ENCODE measurements at places on chromosomes 2 and 18.
A peak's percentile ranks its signal among the peaks of the same experiment; 100 is the strongest.

DNA sequence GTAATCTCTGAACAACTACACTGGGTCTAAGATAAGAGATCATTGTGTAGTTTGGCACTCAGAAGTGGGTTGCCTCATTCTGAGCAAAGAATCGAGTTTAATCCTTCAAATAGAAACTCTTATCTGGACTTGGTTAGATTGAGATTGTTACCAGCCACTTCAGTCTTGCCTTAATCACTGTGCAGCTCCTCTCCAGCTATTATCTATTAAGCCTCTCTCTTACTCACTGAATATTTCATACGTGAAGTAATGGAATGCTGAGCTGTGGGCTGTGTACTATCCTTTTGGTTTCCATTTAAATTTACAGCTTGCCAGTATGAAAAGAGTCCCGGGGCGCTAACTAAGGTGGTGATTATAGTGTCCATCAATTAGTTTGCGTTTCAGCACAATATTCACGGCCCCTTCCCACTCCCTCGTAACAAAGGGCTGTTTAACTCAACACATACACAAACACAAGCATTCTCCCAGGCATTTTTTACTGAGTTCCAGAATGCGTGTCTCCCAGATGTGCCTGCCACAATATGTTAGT is 65.7 kb upstream of the NCKAP5 start:
- no peak for DNase-seq

GRCh38 chr2:236618370-236618769 is 48.7 kb downstream of the ACKR3 start:
- DNase-seq, result no peak

GRCh38 chr2:122692400-122693083 is 937.1 kb downstream of the TSN start:
- DNase-seq, result no peak

DNA sequence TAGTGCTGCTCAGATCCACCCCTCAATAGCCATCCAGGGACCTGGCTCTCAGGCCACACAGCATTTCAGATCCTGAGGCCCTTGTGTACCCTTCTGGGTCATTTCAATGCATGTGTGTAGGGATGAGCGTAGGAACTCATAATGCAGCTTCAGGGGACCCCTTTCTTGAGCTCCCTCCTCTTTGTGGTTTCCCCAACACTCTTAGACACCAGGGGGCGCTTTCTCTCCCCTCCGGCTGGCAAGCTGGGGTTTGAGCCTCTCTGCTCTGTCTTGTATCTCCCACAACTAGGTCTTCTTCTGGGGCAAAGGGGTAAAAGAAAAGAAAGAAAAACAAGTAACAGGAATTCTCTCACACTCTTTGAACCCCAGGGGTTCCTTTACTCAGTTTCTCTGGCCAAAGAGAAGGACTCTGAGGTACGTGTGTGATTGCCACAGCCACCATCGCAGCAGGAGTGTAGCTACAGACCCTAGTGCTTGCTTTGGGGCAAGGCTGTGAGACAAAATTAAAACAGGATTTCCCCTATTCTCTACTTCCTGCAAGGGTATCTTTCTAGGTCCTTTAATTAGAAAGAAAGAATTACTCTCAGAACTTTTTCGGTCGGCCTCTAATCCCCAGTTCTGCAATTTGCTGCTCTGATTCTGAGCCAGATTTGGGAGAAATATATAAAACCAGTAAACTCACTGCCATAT is 38.0 kb downstream of the CABYR start:
- DNase-seq, result no peak

- DNase-seq, result no peak
Measured at GRCh38 chr18:38174594-38174993, 609.0 kb upstream of the CELF4 start.

DNA sequence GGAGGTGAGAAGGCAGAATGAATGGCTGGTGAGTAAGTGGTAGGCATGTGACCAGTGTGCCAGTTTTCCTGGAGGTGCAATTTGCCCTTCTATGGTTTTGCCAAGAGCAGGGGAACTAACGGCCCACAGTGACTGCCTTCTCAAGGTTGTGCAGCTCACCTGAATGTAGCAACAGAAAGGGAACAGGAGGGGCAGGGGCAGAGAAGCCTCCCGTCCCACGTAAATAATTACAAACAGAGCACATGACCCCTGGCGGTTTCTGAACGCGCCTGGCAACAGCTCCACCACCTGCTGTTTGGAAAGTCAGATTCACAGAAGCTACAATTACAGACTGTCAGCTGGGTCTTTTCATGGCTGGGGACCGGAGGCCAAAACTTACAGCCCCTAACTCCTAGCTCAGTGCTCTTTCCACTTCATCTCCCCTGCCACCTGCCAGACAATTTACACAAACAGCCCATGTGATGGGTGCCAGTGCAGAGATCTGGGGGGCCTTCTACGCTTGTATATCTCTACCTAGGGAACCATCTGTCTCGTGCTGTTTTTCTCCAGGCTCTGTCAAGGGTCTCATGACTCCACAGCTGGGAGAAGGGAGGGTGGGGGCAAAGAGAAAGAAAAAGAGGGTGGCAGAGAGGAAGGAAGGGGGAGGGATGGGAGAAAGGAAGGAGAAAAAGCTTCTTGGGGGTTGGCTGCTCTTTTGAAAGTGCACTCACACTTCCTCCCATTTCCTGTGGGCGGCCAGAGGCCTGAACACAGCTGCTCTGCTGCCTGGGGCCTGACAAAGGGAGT is 69.6 kb downstream of the POLR1A start:
- peak; percentile 51 for DNase-seq

DNA sequence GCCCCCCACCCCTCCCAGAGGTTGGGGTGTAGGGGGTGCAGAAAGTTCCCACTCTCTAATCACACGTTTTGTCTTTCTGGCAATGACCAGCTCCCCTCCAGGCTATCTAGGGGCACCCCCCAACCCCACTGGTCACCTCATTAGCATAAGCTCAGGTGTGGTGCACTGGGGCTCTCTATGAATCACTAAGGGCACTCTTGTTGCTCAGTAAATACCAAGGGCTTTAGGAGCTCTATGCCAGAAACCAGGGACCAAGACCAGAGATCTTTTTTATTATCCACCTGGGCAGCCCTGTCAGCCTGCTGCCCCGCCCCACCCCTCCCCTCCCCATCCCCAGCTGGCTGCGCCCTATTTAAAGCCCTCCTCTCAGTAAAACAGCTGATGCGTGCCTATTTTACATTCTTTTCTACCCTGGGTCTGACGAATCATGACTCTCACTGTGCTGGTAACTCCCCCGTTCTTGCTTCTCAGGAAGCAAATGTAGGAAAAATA is 24.3 kb downstream of the NCK2 start:
- no peak for DNase-seq

DNA sequence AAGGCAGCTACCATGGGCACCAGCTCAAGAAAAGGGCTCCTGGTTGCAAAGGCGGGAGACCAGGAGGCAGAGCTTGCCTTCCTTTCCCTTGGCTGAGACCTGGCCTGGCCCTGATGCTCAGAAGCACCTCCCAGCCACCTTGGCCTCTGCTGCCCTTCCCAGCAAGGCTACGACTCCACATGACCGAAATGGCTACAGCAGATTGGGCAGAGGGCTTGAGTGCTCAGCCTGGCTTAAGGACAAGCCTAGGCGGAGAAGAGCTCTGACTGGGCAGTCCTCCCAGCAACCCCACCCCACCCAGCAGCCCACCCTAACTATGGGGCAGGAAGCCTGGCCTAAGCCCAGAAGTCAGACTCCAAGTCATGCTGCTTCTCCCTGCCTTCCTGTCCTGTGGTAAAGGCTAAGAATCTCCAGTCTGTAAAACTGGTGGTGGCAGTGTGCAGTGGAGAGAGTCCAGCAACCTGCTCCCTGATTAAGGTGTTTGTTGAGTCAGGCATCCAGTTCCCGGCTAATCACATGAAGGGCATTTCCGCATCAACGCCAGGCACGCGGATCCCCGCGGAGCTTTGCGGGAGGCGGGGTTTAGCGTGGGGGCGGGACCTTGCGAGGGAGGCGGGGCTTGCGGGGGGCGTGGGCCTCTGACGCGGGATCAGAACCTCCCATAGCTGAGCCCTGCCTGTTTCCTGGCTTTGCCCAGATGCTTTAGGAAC is 256.0 kb downstream of the BCL11A start:
- DNase-seq, result no peak

DNA sequence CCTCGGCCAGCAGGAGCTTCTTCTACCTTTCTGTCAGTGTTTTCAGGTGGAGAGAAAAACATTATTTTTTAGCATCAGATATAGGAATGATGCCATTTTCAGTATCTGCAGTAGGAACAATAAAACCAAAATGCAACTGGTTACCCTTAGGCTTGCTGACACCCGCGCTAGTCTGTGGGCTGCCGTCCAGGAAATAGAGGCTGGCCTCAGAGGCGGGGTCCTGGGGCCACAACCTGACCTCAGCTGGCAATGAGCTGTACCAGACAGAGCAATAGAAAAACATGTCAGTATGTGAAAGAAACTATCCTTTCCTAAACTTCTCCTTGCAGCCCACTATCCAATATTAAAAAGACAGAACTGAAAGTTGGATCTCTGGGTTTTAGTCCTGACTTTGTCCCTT is 4.6 kb upstream of the ST6GAL2 start:
- DNase-seq, result no peak

DNA sequence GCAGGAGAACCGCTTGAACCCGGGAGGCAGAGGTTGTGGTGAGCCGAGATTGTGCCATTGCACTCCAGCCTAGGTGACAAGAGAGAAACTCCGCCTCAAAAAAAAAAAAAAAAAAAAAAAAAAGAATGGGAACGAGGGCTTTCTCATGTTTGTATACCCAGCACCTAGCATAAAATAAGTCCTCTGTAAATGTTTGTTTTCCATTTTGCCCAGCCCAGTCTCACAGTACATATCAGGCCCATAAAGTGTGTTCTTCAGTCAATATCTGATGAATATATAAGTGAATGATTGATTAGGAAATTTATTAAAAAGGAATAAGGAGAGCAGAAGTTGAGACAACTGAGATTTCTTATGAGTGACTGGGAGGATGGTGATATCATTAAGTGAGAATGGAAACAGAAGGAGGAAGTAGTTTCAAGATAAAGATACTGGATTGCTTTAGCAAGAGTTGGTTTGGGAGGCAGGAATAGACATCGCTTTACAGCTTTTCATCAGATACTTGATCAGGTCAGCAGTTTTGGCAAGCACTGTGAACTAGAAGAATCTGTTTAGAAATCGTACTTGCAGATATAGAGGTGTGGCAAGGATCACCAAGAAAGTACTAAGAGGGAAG is 327.5 kb downstream of the KIAA1328 start:
- no peak for DNase-seq

- DNase-seq, result no peak
Measured at GRCh38 chr2:199662255-199662654, 188.7 kb downstream of the FTCDNL1 start.

GRCh38 chr2:12504443-12504842 is 212.3 kb upstream of the TRIB2 start:
- DNase-seq, result no peak

GRCh38 chr2:150292807-150293206 is 194.7 kb downstream of the RND3 start:
- DNase-seq, result no peak

DNA sequence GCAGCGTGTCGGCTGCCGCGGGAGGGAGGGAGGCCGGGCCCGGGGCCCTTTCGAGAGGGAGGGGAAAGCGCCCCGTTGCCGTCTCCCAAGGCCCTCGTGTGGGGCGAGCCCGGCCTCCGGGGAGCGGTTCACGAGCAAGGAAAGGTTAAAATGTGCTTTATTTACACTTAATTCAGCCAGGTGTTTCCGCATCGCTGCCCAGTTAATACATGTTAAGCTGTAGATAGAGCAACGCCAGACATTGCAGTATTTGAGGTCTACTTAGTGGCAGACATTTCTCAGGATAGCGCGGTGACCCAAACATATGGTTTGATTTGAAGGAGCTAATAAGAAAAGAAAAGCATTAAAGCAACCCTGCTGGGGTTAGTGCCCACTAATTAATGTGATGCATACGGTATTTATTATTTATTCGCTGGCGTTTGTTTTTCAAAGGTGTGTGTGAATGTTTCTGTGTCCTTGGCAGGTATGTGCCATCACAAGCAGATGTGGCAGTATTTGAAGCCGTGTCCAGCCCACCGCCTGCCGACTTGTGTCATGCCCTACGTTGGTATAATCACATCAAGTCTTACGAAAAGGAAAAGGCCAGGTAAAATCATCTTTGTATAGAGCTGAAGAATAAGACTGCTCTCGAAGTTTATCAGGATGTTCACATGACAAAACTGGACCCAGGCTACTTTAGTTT is 571 bp downstream of the EEF1B2 start:
- no peak for DNase-seq

All from activated T-helper 1 cell treated with Interleukin-2 at 50 U/mL for 16 hours (primary cell).